ENCODE measurements at places on chromosomes 2 and 18.

DNA sequence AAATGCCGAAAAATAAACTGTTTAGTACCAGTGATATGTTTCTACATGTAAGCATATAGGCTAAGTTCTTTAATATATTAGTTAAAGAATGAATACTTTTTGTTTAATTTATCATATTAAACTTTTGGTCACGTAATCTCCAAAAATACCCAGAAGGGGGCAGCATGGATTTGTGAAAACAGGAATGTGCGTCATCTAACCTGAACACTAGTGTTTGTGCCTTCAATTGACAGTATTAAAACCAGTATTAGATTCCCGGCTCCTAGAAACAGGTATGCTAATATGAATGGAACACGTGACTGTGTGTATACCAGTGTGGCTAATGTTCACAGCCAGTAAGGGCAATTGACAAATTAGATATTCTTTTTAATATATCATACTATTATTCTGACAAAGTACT lies 51.8 kb downstream of the WDR7 start:
- ATAC-seq = peak; percentile 43

GRCh38 chr2:110838657-110839384 lies 106.4 kb downstream of the ACOXL start:
- no peak for ATAC-seq

- no peak for ATAC-seq
Measured at GRCh38 chr2:109680523-109681297, 66.5 kb downstream of the SOWAHC start.

GRCh38 chr18:48228301-48228715 lies 180.9 kb downstream of the ZBTB7C start:
- no peak for ATAC-seq

DNA sequence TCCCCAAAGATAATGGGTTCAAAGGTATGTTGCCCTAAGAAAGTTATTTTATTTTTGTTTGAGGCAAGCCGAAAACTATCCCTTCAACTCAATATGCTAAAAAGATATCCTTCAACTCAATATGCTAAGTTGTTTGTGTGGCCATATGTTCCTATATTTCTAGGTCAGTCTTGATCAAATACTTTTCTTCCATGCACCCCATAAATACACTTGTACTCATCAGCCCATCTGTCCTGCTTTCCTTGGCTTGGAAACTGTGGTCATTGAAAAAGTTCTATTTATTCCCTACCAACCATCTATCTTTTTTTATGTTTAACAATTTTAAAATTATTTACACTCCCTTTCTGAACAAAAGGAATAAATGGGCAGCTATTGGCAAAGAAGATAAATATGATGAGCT lies 447.7 kb downstream of the NRXN1 start:
- no peak for ATAC-seq

GRCh38 chr18:6728331-6728730 lies 1.2 kb upstream of the ARHGAP28 start:
- no peak for ATAC-seq

- ATAC-seq = no peak
Measured at GRCh38 chr2:64721320-64721623, 67.6 kb upstream of the SERTAD2 start.

GRCh38 chr2:198191651-198192050 lies 387.3 kb downstream of the PLCL1 start:
- no peak for ATAC-seq

- no peak for ATAC-seq
Measured at GRCh38 chr2:31402388-31402787, 12.2 kb downstream of the XDH start.

- no peak for ATAC-seq
Measured at GRCh38 chr18:65411061-65411460, 339.8 kb upstream of the CDH7 start.

DNA sequence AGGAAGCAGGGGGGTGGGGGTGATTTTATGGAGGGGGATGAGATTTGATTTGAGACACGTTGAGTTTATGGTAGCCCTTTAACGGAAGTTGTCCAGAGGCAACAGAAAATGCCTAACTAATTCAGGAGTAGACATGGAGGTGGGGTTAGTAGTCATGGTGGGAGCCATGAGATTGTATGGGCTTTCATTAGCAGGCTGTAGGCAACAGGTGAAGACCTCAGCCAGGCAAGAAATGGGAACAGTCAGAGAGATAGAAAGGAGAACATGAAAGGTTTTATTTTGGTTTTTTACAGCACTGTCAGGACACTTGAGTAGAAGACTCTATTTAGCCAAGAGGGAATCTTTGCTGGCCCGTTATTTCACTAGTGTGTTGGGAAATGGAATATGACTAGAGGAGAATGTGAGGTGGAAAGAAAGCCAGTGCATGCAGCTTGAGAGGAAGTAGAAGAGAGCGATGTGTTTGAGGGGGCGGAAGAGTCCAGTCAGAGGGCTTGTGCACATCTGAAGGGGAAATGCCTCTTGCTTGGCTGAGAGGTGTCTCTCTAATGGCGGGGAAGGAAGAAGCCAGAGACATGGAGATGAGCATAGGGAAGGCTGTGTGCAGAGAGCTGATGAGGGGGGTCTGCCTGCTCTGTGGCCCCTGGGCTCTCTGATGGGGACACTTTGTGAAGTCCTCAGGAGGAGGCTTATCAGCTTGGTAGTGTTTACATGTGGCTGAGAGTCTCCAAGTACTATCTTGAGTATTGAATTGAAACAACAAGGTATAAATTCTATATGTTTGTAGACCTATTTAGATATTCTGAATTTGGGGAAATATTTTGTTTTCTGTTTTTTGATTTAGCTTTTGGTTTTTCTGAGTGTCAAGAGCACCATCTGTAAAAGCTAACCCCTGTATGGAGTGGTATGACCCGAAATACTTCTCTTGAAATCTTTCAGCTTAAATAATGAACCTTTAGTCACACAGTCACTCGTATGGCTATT lies 66.9 kb upstream of the ITM2C start:
- no peak for ATAC-seq

DNA sequence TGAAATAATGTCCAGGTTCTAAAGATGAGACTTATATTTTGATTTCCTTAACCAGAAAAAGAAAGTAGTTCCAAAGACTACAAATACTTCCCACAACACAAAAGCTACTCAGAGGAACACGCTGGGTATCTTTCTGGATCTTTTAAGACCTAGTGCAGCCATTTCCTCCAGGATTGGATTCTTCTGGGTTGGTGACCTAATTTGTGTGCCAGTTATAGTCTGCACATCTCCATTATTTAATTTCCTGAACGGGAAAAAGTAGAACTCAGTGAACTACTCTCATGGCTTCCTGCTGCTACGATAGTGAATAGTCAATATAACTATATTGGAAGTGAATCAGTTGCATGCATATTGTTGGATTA lies 1.5 kb downstream of the TMEM87B start:
- no peak for ATAC-seq

DNA sequence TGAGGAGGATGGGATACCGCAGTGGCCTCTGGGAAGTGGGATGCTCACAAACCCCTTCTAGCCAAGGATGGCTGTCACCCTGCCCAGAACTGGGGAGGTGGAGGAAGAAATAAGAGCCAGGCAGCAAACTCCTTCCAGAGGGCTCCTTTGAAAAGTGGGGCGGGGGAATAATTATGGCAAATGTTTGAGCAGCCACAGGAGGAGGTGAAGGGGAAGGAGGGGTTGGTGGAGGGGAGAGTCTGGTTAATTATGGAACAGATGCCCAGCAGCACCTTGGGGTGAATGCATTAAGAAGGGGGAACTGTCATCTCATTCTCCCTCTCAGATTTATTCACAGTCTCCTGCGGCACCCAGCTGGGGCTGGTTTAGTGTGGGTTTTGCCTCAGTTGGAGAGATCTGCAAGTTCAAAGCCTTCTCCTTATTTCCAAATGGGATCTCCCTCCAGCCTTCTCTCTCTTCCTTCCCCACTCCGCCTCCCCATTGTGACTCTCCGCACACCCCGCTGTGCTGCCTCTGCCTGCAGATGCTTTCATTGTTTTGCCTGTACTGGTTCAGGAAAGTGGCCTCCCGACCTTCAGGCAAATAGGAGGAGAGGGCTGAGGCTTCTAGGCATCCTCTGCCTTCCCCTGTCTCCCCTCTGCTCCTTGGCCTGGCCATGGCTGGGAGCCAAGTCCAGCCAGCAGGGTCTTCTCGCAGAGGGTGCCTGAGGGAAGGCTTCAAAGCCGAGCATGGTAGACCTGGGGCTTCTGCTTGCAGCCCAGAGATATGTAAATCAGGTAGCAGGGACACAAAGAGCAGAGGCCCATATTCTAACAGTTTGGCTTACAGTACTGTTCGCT lies 457.2 kb upstream of the MEX3C start:
- no peak for ATAC-seq

DNA sequence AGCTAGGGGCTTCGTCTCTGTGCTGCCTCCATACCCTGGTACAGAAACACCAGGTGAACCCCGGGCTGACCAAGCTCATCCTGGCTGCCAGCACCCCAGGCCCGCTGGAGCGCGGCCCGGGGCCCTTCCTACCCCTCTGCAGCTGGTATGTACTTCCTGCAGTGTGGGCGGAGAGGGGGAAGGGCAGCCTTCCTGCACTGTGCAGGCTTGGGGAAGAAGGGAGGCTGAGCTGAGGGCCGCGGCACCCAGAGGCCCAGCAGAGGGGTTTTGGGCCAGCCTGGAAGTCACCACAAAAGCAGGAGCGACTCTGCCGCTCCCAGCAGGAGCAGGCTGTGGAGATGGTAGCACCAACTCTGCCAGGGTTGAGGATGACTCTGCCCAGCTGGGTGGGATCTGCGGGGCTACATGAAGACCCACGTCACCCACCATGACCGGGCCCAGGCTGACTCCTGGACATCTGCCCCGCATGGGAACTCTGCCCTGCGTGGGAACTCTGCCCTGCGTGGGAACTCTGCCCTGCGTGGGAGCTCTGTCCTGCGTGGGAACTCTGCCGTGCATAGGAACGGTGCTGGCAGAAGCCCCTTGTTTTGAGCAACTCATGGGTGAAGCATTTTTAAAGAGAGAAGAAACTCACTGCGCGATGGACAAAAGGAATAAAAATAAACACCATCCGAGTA lies 273.3 kb downstream of the NDUFA10 start:
- ATAC-seq = peak; percentile 70

- ATAC-seq = no peak
Measured at GRCh38 chr18:22203536-22204213, 34.3 kb downstream of the GATA6 start.

DNA sequence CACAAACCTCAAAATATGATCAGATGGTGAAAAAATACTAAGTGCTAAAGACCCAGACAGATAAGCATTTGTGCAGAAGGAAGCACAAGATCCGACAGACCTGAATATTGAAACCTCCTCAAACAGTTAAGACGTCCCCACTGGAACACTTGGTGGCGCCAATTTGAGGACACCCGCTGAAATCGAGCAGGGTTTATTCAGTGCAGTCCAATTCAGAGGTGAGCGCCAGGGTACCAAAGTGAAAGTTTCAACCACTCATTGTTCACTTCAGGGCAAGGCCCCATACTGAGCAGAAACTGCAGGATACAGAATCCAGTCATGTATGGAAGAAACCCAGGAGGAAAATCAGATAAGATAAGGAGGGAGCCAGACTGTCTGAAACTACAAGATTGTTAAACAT lies 417.6 kb downstream of the LRRTM4 start:
- no peak for ATAC-seq

DNA sequence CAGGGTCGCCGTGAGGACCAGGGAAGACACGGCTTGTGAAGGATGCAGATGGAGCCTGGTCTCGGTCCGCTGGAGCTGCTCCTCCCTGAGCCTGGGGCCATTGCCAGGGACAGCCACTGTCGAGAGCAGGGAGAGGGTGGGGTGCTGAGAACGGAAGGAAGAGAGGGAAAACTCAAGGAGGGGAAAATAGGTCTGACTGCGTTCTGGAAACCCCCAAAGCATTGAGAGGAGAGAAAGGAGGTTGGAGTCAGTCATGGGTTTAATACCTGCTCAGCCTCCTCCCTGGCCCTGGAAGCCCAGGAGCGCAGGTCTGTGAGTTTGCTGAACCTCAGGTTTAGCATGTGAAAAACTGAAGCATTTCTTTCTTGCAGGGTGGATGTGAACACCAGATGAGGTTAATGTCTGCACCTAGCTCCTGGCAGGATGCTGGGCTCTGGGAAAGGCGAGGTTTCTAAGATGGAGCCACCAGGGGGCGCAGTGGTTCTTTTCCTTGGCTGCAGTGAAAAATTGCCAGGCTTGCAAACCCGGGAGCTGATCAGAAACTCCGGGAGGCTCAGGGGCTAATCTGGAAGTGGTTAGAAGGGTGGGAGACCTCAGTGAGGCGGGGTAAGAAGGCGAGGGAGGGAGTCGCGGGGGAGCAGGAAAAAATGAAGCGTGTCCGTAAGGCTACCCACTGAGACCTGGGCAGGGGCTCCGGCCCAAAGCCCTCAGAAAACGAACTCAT lies 33.6 kb upstream of the RNF149 start:
- ATAC-seq = peak; percentile 38

DNA sequence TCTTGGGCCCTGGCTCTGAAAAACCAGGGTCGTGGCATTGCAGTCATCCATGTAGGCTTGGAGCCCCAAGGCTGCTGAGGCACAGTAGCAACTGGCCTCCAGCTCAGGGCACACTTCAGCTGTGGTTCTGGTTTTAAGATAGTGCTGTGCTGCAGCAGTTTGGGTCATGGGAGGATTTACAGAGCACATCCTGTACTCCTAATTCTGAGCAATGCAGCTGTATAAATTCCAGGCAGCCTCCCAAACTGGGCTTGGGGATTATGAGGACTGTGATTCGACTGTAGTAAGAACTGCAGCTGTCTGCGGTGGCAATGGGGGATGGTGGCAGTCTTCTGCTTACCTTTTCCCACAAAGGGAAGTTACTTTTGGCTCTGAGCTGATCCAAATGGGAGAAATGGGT lies 536.3 kb upstream of the GCFC2 start:
- no peak for ATAC-seq

DNA sequence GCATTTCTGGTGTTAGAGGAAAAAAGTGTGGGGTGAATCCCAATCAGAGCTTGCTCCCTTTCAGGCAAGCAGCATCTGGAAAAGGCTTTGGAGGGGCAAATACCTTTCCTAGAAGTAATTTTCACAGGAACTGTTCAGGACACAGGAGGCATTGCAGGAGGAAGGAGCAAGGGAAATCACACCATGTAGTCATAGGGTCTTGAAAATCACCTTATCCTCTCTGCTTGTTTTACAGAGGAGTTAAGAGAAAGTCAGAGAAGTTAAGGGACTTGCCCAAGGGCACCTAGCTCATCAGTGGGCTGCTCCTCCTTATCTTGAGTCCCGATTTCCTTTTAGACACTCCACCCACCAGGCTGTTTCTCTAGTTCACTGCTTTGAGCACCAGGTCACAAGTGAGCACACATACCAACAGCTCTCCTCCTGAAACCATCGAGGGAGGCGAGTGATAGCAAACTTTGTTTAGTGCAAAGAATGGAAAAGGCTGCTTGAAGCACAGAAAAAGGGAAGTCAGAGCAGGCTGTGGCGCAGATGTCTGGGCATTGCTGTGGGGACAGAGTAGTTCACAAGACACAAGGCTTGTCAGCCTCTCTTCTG lies 89.2 kb upstream of the CXCR4 start:
- peak; percentile 67 for ATAC-seq

GRCh38 chr18:36634573-36635216 lies 194.1 kb downstream of the TPGS2 start:
- no peak for ATAC-seq

- ATAC-seq = no peak
Measured at GRCh38 chr2:8501061-8501720, 180.7 kb upstream of the ID2 start.

GRCh38 chr18:8063733-8064132 lies 496.6 kb downstream of the PTPRM start:
- ATAC-seq = no peak

Measured in activated CD4-positive, CD25-positive, alpha-beta regulatory T cell treated with anti-CD3 and anti-CD28 coated beads, Interleukin-2, amount 50 U/mL, for 24 hours (primary cell).